ENCODE measurements at places on chromosomes 2 and 18.

DNA sequence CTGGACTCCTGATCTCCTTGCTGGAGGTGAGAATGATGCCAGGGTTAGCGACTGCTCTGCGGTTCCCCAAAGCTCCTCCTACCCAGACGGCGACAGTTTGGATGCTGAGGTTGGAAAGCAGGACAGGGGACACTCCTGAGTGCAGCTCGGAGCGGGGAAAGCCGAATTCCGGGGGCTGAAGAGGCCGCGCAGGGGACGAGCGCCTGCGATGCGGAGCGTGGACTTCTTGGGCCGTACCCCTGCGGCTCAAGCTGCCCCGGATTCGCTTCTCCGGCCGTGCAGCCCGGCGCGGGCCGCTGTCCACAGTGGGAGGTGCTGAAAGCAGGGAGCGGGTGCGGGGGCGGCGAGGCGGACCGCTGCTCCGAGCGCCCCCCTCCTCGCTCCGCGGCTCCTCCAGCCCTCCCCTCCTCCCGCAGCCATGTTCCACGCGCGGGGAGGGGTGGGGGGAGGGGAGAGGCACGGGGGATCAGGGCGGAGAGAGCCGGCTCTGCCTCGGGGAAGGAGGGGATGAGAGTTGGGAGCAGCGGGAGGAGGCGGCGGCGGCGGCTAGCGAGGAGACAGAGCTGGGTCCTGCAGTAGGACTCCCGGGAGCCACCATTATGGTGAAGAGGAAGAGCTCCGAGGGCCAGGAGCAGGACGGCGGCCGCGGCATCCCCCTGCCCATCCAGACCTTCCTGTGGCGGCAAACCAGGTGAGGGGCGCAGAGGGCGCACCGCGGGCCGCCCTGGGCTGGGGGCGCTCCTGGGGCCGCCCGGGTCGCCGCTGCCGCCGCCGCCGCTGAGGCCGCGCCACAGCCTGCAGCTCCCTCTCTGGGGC lies at the start of gene UNC80:
UNC80 (plus strand) TSS at position 359 of the 816 bp plus-strand sequence; CDS start at position 600, 241 bp downstream.
- DNase-seq: no peak

DNA sequence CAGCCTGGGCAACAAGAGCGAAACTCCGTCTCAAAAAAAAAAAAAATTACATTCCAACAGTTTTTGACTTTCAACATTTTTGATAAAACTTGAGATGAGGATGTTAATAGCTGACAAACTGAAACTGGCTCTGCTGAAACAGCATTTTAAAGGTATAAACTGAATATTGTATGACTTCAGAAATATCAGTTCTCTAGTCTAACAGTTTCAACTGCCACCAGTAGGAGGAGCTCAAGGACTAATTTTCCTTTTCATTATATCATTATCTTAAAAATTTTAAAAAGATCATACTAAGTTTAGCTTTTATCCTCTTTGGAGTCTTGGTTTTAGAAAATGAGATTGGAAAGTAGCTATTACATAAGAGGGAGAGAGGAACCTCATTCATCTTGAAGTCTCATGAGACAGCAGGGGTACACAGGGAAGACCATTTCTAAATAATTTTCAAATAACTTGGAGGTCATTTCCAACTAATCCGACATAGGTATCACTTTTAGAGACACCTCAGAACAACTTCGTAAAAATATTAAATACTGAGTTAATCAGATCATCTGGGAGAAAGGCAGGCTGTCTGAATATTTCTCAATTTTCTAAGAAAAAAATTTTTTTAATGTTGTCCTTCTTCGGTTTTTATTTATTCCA lies 37.6 kb upstream of the MCM6 start:
- DNase-seq: no peak

DNA sequence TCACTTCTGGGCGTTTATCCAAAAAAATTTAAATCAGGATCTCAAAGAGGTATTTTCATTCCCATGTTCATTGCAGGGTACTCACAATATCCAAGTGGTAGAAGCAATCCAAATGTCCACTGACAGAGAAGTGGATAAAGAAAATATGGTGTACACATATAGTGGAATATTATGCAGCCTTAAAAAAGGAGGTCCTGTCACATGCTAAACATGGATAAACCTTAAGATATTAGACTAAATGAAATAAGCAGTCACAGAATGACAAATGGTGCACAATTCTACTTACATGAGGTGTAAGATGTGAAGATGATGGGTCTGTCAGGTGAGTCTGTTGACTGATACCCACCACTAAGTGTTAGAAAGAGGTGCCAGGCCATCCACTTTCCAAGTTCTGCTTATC lies 140.6 kb downstream of the THNSL2 start:
- no peak for DNase-seq

DNA sequence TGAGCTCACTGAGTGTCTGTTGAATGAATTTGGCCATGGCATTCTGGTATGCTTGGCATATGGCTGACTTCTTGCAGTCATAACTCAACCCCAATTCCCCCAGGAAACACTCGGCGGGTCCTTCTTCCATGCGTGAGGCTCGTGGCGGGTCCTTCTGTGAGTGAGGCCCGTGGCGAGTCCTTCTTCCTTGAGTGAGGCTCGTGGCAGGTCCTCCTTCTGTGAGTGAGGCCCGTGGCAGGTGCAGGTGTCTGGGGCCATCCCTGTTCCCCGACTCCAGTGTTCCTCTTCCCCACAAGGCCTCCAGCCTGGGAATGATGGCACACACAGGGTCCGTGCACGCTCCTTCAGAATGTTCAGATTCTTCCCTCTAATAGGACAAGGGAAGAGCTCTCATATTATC lies 169.0 kb downstream of the EIPR1 start:
- no peak for DNase-seq

DNA sequence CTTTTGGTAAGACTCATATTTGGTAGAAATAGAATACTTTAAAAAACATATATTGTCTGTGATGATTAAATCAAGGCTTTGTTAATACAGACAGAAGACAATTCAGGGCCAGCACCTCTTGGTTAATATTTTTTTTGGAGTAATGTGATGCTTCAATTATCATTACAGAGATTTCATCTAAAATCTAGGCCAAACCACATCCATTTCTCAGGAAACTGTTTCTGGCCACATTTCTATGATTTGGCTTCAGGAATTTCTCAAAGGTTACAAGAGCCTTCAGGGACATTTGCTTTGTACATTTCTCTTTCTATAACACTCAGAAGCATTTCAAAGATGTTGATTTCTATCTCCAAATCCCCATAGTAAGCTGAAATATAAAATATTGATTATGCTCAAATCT lies 614.9 kb downstream of the LRP1B start:
- DNase-seq: no peak

Measured in stimulated activated CD4-positive, alpha-beta T cell treated with anti-CD3 and anti-CD28 coated beads, Interleukin-4, amount 100 ng/mL, for 4 hours (primary cell).